Osteoblast (primary cell): ENCODE measurements at places on chromosomes 1 and 21. TPM values are rescaled to one million over a fixed set of nuclear protein-coding genes. Genes with fewer than 3 reads are reported as not detected.

DNA sequence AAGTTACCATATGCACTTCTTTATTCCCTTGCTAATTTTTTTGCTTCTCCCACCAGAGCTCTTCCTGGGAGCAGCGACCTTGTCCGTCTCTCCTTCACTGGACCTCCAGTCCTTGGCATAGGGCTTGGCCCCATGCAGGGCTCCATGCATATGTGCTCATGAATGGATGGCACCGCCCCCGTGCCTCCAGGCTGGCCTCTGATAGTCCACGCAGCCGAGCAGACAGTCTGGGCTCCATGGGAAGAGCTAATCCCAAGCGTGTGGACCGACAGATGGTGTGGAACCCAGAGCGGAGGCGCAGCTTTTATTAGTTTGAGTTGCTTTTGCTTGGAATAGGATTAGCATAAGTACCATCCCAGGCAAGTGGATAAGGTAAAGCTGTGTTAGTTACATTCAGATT is 41.8 kb downstream of the CDCP2 start:
- no peak overlapping the region for H3K27ac ChIP-seq
- H3K36me3 ChIP-seq: no peaks in the 10 kb centered on the region
- DNase-seq: no peak
- H3K4me1 ChIP-seq: no peaks in the 10 kb centered on the region
- no peak overlapping the region for H3K4me3 ChIP-seq

Gene TMEM167B
- total RNA-seq: 24.6 and 30.1 TPM in 2 replicates

DNA sequence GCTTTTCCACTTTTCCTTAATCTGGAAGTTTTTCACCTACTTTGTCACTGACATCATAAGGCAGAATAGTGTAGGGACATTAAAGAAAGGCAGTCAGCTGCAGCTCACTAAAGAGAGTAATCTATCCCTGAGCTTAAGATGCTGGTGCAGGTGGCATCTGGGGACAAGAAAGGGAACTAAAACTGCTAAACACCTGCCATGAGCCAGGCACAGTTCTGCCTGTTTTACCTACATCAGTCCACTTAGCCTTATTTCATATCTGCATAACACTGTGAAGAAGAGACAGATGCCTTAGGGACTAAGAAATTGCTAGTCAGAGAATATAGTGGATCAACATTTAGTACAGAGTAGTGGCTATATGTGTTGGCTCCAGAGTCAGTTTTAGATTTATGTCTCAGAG is 88.1 kb downstream of the GPATCH2 start:
- DNase-seq: no peak
- no peak overlapping the region for H3K4me3 ChIP-seq
- no peak overlapping the region for H3K27ac ChIP-seq
- H3K36me3 ChIP-seq: no peaks in the 10 kb centered on the region
- H3K4me1 ChIP-seq: no peaks in the 10 kb centered on the region

DNA sequence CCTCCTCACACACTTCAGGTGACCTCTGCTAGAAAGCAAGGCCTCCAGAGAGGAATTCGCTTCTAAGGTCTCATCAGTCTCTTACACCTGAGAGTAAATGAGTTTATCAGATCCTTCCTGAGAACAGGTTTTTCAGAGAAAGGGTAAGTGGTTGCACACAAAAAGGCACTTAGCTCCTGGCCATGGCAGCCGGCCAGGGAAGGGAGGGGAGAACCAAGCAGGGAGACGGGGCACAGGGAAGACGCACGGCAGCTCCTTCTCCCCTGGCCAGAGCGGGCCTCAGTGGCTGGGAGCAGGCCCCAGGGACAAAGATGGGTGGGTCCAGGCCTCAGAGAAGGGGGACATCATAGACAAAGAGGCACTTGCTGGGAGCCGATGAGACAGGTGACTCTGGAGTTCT is 3.6 kb upstream of the TNNT2 start:
- peaks cover 6% of the 10 kb centered on the region for H3K27me3 ChIP-seq
- no peak overlapping the region for H3K27ac ChIP-seq
- no peak overlapping the region for H3K4me3 ChIP-seq
- no peaks in the 10 kb centered on the region for H3K36me3 ChIP-seq

Gene OPTC
- not detected in 2 replicates for total RNA-seq

Gene SLC9C2
- total RNA-seq: not detected in 2 replicates

DNA sequence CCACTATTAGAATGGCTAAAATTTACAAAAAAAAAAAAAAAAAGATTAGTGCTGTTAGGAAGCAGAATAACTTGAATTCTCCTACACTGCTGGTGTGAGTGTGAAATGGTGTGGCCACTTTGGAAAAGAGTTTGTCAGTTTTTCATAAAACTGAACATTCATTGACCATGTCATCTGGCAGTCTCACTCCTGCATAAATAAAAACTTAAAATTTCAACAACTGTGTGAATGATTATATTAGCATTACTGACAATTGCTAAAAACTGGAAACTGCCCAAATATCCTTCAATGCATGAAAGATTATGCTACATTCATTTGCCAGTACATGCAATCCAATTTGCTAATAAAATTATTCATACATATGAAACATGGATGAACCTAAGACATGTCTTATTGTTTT is 570.9 kb downstream of the NEGR1 start:
- no peaks in the 10 kb centered on the region for H3K36me3 ChIP-seq
- no peaks in the 10 kb centered on the region for H3K4me1 ChIP-seq
- H3K27me3 ChIP-seq: no peaks in the 10 kb centered on the region
- peak; percentile 50 for DNase-seq
- no peak overlapping the region for H3K4me3 ChIP-seq

DNA sequence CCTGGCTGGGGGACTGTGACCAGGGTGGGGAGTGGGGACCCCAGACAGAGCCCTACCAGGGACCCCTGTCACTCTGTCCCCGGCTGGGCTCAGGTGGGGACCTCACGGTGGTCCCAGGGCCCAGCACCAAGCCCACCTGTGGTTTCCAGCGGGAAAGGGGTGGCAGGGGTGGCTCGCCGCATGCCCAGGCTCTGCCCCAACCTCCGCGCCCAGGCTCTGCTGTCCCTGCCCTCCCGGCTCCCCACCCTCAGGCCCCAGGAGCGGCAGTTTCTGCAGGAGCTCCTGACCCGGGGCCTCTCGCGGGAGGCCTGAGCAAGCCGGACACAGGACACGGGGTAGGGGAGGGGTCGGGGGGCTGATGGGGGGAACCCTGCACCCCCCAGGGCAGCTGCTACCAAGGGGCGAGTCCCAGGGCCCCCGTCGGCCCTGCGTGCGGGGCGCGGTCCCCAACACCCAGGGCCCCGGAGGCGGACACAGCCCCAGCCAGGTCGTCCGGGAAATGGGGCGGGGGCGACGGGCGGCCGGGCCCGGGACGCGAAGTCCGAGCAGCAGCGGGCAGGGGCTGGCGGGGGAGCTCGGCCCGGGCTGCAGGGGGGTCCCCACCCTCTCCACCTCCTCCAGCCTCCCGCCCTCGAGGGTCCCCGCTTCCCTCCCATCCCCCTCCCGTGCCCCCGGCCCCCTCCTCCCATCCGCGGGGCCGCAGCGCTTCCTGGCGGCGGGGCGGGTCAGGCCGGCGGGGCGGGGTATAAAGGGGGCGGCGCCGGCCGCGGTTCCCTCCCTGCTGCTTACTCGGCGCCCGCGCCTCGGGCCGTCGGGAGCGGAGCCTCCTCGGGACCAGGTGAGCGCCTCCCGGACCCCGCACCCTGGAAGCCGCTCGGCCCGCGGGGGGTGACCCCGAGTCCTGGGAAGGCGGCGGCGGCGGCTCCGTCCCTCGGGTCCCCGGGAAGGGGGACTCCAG is at the start of gene COL6A2:
Gene COL6A2, plus strand, starts transcription at position 777 of the 958 bp plus-strand sequence.
- H3K4me1 ChIP-seq: peaks cover 30% of the 10 kb centered on the region
- H3K27me3 ChIP-seq: no peaks in the 10 kb centered on the region
- peaks cover 24% of the 10 kb centered on the region for H3K36me3 ChIP-seq
- peak; percentile 99 for DNase-seq
- peak within 1 kb of the TSS; percentile 74 for H3K27ac ChIP-seq

- no peaks in the 10 kb centered on the region for H3K36me3 ChIP-seq
- peaks cover 4% of the 10 kb centered on the region for H3K4me1 ChIP-seq
- H3K4me3 ChIP-seq: no peak overlapping the region
- no peaks in the 10 kb centered on the region for H3K27me3 ChIP-seq
- DNase-seq: no peak
Observed at GRCh38 chr1:192133350-192133926, 24.8 kb upstream of the RGS18 start.

DNA sequence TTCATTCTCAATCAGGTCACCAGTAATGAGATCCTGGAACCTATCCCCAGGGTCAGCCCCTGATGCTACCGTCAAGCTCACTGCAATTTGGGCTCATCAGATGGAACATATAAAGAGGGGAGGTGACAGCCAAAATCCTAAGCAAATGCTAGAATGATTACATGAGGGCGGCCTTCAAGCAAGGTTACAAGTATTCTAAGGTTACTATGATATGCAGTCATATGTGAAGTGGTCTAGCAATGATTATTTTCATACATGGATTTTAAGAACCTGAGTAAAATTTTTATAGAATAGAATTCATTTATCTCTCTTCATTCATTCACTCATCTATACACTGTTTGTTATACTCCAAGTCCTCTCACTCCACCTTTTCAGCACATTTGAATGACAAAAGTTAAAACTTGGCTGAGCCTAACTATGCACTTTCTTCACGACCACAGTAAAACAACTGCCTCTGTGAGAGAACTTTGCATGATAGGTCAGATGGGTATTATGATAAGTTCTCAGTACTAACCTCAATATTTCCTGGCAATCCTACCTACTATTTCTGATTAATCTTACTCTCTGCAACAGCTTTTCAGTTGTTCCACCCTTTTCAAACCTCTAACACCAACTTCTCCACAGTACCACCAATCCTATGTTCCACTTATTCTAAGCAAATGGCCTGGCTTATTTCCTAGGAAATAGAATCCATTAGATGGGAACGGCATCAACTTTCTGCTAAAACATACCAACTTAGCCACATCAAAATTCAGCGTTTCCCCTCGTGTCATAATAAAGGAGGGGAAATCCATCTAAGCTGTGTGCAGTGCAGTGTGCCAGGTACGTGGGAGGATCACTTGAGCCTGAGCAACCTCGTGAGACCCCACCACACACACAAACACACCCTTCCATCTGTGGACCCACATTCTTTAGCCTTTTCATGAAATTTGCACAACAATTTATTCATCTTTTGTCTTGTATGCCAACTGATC is 32.0 kb downstream of the LHX9 start:
- H3K27ac ChIP-seq: no peak overlapping the region
- no peaks in the 10 kb centered on the region for H3K4me1 ChIP-seq
- H3K4me3 ChIP-seq: no peak overlapping the region
- DNase-seq: no peak
- no peaks in the 10 kb centered on the region for H3K27me3 ChIP-seq

- no peak overlapping the region for H3K4me3 ChIP-seq
- H3K27me3 ChIP-seq: no peaks in the 10 kb centered on the region
- DNase-seq: peak; percentile 8
- no peak overlapping the region for H3K27ac ChIP-seq
- H3K36me3 ChIP-seq: no peaks in the 10 kb centered on the region
Observed at GRCh38 chr21:23949493-23949892, 1657.8 kb downstream of the MRPL39 start.

DNA sequence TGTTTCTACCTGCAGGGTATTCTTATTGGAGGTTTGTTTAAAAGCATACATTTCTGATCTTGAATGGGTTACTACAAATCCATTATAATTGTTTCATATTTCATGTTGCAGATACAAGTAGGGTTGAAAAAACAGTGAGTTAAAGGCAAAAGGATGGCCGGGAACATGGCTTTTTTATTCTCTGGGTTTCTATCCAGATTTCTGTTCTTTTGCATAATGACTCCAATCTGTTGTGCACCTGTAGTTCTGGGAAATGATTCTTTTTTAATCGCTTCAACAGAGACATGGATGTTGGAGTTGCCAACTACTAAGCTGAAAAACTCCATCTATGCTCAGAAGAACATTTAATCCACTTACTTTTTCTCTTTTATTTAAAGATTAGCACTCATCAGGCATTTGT is 2.7 kb upstream of the ADAMTS1 start:
- peaks cover 13% of the 10 kb centered on the region for H3K36me3 ChIP-seq
- no peak for DNase-seq
- H3K4me3 ChIP-seq: no peak overlapping the region

DNA sequence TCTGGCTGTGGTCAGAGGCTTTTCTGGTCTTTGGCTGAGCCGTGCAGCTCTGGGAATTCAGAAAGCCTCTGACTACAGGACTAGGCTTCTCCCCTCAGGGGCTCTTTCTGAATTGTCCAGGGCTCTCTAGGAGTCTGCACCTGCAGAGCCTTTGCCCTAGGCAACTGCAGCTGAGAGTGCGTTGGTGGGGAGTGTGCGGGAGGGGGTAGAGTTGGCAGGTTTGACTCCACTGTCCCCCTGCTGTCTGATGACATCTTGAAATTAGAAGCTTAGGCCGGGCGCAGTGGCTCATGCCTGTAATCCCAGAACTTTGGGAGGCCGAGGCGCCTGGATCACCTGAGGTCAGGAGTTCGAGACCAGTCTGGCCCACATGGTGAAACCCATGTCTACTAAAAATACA is 32.9 kb downstream of the KIAA1614 start:
- peak; percentile 81 for DNase-seq
- peaks cover 17% of the 10 kb centered on the region for H3K36me3 ChIP-seq
- H3K4me1 ChIP-seq: no peaks in the 10 kb centered on the region
- H3K4me3 ChIP-seq: no peak overlapping the region

Gene DDR2
- 363 and 384 TPM in 2 replicates for total RNA-seq

- DNase-seq: peak; percentile 80
- H3K27ac ChIP-seq: no peak overlapping the region
- peaks cover 6% of the 10 kb centered on the region for H3K27me3 ChIP-seq
- no peaks in the 10 kb centered on the region for H3K36me3 ChIP-seq
Observed at GRCh38 chr1:22376001-22376400, 75.7 kb upstream of the ZBTB40 start.

Gene MAP3K21
- total RNA-seq: under 0.01 TPM in 2 replicates

Gene GJA9
- not detected in 2 replicates for total RNA-seq

Gene BEND5
- 0.72 and 1.2 TPM in 2 replicates for total RNA-seq

Gene IL12RB2
- total RNA-seq: not detected in 2 replicates

Gene ZSCAN20
- total RNA-seq: 9.8 and 11.2 TPM in 2 replicates

DNA sequence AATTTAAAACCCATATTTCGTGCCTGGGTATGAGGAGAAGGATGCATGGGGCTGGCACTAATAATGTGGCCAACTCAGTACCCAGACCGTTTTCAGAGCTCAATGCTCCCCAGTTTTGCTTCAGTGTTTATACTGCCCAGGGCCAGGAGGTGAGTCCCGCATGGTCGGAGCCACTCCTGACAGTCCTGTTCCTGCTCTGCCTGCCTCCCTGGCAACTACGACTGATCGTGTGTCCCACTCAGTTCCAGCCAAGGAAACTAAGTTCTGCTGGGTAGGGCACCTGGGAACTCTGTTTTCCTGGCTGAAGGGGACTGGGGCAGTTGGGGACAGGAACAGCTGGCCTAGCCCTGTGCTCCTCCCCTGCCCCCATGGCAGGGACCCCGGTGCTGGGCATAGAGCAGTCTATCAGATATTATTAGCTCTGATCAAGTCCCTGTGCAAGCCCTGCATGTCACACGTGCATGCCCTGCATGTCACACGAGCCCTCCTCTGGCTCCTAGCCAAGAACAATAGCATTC is 19.2 kb downstream of the S100A7 start:
- no peaks in the 10 kb centered on the region for H3K36me3 ChIP-seq
- H3K27me3 ChIP-seq: peaks cover 3% of the 10 kb centered on the region
- H3K4me3 ChIP-seq: no peak overlapping the region

- H3K4me3 ChIP-seq: no peak overlapping the region
- H3K27ac ChIP-seq: no peak overlapping the region
- no peaks in the 10 kb centered on the region for H3K4me1 ChIP-seq
- no peak for DNase-seq
- no peaks in the 10 kb centered on the region for H3K27me3 ChIP-seq
Observed at GRCh38 chr1:46699666-46700065, 19.2 kb downstream of the EFCAB14 start.
